NCI-H1092 (cell line): ENCODE measurements at places on chromosomes 7 and 10.

- no peak for DNase-seq
Measured at GRCh38 chr10:13340626-13341376, 7.3 kb downstream of the SEPHS1 start.

GRCh38 chr7:88057655-88058054, 123.6 kb downstream of the ADAM22 start:
- no peak for DNase-seq

DNA sequence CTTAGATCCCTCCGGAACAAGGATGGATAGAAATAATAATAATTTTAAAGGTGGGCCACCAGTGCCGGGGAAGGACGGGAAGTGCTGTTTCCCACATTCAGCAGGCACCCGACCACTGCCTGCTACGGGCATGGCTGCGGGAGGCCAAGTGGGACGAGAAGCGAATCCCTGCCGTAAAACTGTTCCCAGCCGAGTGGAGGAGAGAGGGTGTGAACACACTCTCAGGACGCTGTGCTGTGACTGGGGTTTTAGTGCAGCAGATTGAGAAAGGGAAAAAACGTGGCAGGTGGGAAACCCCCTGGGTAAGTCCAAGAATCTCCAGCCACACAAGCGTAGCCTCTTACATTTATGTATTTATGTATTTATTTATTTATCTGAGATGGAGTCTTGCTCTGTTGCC, 158.8 kb downstream of the DNAJB6 start:
- no peak for DNase-seq

DNA sequence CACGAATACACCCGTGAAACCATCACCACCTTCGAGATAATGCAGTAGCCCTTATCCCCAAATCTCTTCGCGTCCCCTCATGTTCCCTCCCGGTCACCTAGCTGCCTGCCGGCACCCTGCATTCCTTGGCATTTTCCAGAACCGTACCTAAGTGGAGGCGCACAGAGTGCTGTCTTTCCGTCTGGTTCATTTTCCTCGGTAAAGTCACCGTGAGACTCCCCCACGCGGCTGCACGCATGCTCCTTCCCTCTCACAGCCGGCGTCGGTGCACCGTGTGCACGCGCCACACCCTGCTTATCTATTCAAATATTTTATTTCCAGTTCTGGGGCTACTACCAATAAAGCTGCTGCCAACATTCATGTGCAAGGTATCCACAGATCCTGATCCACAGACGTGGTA, 65.5 kb upstream of the NKX6-2 start:
- DNase-seq = no peak

DNA sequence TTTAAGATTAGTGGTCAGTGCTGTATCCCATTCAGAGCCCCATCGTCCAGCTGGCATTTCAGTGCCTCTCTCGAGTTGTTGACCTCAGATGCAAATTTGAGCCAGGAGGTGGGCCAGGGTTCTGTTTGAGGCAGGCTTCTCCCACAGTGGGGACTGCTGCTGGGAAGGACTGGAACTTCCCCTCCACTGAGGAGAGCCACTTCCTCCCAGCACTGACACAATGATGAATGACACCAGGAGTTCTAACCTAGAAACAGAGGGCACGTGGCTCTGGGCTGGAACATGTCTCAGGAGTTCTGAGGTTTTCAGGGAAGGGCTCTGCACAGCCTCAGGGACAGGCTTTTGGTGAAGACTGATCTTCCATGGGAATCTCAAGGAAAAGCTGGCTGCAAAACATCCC, 18.3 kb upstream of the BTBD16 start:
- DNase-seq = no peak

GRCh38 chr7:104012835-104013234, 23.4 kb upstream of the RELN start:
- no peak for DNase-seq

GRCh38 chr10:53166325-53166724, 393.7 kb upstream of the MBL2 start:
- DNase-seq = no peak

GRCh38 chr7:44177570-44178131, 11.6 kb downstream of the GCK start:
- peak; percentile 7 for DNase-seq

GRCh38 chr7:7751243-7752092, 33.1 kb upstream of the RPA3 start:
- no peak for DNase-seq

DNA sequence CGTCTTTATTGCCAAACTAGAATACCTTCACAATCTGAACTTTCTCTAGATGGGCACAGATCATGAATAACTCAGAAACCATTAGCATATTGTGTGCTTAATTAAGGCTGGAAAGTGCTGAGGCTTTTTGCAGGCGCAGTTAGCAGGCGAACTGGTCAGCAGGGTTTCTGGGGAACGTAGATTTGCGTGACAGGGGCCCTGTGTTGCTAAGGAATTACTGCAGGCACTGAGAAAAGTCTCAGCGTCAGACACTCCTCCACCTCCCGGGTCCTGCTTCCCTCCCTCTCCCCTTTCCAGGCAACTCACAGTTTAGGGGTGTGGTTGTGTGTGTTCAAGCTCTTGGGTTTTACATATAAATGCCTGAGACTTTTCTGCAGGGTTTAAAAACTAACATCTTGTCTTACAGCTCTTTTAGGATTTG, 2.2 kb downstream of the MAP3K8 start:
- DNase-seq = no peak

DNA sequence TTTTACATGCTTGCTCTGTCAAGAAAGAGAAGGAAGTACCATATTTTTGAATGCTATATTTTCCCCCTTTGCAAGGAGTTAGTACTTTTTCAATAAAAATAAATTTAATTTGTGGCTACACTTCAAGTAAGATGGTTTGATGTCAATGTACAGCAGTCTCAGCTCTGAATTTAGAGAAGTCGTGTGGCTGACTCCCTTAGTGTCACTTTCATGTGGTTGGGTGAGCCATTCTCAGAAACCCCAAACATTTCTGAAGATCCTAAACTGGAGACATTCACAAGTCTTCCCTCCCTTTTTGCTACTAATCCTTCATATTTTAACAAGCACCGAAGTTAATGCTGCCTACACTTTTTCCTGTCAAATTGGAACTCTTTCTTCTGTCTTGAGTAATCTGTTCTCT, 244.4 kb downstream of the DYNC1I1 start:
- DNase-seq = no peak
